CD8-positive, alpha-beta T cell (primary cell): ENCODE measurements at places on chromosomes 5 and 9.
A peak's percentile ranks its signal among the peaks of the same experiment; 100 is the strongest.

DNA sequence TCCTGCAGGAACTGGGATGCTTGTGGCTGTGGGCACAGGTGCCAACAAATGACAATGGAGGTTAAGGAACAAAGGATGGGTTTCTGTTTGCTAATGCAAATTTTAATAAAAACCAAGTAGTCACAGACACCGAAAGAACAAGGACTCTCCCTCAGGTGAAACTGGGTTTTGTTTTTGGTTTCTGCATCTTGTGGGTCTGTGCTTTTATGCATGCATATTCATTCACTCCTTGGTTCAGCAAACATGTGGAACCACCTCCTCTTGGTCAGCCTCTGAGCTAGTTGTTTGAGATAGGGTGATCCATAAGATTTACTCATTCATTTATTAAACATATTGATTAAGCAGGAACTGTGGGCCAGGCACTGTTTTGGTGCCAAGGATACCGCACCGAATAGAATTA lies 381.9 kb downstream of the CDK5RAP2 start:
- DNase-seq, result no peak

DNA sequence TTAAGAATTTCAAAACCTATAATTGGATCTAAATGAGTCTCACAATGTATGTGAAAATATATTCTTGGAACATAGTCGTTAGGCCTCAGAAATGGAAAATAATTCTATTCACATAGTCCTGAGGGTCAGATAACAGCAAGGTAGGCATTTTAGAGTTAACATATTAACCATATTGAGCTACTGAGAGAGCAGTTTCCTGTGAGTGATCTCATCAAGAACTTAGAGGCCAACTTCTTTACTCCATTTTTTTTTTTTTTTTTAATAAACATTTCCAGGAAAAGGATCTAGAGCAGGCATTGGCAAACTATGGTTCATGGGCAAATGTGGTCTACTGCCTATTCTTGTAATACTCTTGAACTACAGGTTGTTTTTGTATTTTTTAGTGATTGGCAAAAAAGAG lies 26.6 kb downstream of the RAB24 start:
- DNase-seq, result no peak

DNA sequence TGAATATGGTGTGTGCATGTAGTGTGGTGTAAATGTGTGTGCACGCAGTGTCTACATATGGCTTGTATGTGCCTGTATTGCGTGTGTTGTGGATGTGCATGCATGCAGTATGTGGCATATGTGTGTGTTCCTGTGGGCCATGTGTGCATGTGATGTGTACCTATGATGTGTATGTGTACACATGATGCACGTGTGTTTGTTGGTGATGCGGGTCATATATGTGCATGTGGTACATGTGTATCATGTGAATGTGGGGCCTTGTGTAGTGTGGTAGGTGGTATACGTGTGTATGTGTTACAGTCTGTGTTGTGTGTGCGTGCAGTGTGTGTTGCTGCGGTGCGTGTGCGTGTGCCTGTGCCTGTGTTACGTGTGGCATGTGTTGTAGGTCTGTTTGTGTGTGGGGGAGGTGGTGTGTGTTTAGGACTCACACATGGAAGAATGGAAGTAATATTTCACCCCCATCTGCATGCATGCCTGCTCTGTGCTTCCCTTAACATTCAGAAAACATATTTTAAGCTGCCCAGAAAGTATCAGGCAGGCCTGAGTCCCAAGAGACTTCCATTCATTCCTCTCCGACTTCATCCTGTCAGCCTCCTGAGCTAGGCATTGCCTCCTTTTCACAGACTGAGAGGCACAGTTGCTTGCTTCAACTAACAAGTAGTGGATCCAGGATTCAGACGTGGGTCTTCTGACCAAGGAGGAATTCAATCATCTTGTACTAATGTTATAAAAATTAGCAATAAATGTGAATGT lies 55.4 kb upstream of the RUFY1 start:
- DNase-seq, result no peak

- no peak for DNase-seq
Measured at GRCh38 chr5:138824924-138825863, 49.9 kb downstream of the LRRTM2 start.

GRCh38 chr5:158287643-158288271 lies 428.8 kb upstream of the CLINT1 start:
- DNase-seq, result no peak

DNA sequence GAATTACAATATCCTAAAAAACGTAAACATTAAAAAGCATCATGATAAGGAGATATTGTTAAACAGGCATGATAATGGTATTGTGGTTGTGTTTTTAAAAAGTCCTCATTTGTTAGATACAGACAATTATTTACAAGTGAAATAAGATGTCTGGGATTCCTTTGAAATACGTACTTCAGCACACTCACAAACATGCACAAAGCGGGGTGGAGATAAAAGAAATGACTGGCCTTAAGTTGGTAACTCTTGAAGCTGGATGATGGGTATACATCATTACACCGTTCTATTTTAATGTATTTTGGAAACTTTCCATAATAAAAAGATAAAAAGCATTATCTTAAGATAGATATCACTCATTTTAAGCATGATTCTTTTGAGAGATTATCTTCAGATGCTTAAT lies 1.0 kb downstream of the FAM200C start:
- DNase-seq, result no peak

DNA sequence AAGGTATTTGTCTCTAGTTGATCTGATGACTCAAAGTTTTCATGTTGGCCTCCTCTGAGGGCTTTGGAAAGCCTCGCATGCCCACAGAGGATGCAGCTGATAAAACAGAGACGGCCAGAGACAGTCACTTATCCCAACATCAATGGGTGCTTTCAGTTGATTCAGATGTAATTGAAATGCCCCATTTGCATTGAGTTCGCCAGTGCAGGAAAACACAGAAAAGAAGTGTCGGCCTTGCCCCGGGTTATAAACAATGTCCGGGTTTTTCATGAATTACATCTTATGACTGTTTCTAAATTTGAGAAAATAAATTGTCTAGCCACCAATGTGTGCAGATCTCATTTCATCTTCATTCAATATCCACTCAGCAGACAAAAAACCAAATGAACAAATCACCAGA lies 42.2 kb upstream of the ICE1 start:
- DNase-seq, result no peak

DNA sequence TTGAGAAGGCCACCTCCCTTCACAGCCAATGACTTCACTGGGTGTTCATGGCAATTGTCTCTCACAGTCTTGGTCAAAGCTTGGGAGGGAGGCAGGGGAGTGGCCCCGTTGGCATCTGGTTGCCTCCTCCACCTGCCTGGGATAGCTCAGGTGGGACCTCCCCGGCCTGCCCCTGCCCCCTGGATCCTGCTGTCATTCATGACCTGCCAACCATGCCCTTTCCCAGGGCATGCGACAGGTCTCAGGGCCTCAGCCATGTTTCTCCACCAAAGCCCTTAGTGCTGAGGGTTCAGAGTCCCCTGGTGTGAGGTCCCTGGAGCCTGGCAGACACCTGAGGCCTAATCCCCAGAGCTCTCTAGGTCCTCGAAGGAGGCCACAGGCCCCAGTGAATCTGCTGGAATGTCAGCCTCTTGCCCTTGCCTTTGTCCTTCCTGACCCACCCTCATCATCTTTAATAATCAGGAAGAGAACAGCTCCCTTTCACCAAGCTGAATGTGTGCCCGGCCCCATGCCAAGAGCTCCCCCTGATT lies 5.6 kb downstream of the DAB2IP start:
- DNase-seq, result no peak

GRCh38 chr5:73118391-73118973 lies 1.9 kb upstream of the TMEM171 start:
- no peak for DNase-seq

DNA sequence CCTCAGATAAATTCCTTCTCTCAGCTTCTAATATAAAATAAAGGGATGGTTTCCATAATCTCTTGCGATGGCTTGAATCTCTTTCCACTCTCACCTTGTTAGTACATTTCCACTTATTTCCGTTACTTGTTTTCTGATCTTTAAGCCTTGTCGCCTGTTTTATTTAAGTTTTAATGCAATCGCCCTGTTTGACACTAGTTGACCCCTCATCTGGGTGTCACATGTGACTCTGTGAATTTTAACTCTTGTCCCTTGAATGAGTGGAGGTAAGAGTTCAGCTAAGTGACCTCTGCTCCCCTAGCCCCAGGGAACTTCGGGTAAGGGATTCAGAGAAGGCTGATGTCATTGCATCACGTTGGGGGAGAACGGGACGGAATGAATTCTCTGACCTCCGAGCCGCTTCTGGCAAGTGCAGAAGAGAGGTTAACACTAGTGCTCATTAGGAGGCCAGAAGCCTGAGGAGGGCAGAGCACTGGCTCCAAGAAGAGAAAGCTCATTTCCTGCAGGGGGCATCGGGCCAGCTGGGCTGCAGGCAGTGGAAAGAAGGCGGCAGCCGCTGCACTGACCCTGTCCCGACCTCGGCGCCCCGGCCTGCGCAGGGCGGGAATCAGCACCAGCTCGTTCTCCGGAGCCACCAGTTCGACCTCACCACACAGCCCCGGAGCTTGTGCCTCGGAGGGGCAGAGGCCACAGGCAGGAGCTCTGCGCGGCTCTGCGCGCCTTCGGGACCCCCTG lies 569 bp downstream of the HINT2 start:
- peak; percentile 58 for DNase-seq

GRCh38 chr5:93433422-93433821 lies 147.6 kb downstream of the NR2F1-AS1 start:
- DNase-seq, result no peak

DNA sequence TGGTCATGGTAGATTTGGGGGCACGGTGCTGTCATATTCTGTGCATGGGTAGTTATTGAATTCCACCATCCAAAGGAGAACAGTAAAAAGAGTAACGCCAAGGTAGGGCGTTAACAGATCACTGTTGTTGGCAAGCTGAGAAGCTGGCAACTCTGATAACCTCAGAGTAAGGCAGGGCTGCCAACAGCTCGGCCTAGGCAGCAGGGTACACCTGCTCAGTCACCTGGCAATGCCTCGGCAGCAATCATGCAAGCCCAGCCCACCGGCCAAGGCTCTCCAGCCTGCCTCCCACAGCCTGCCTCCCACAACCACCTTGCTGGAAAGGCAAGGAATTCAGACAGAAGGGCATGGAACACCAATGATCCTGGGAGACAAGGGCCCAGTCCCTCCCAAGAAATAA lies 63.9 kb downstream of the KLHL3 start:
- no peak for DNase-seq

DNA sequence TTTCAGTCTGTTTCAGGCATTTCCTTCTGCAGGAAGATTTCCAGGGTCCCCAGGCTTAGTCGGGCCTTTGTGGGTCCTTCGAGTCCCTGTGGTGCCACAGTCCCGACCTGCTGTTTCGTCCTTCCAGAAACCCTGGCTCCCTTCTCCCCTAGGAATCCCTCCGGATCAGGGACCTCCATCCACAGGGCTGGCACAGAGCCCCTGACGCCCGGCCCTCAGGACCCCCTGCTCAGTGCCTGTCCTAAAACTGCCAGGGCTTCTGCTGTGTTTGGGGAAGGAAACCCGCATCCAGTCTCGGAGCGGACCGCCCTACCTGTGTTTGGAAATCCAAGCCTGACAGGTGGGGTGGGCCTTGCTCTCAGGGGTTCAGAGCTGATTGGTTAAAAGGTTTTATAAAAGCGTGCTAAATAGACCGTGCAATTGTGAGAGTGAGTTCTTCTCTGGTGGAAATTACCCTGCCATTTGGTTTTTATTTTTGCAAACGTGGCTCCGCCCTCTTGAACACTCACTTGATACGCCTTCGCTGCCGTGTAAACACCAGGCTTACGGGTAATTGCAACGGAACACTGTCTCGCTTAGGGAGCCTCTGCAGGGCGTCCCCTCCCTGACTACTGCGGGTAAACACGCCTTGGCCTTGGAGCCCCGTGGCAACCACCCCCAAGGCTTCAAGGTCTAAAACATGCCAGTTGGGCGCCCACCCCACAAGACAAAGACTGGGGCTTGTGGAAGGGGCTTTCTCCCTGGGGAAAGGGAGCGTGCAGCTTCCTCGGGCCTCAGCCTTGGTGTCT lies 121.2 kb downstream of the PHF2 start:
- no peak for DNase-seq

- DNase-seq, result no peak
Measured at GRCh38 chr9:3699883-3700282, 174.1 kb upstream of the RFX3 start.

- no peak for DNase-seq
Measured at GRCh38 chr5:20340126-20340525, 352.1 kb upstream of the CDH18 start.

GRCh38 chr9:72353455-72354116 lies 11.4 kb downstream of the ZFAND5 start:
- DNase-seq, result no peak

- DNase-seq, result no peak
Measured at GRCh38 chr5:7926720-7927119, 57.8 kb downstream of the MTRR start.

- DNase-seq, result peak; percentile 58
Measured at GRCh38 chr5:14399054-14399692, 182.4 kb upstream of the OTULINL start.

GRCh38 chr5:118596255-118596654 lies 392.1 kb downstream of the DTWD2 start:
- DNase-seq, result no peak

DNA sequence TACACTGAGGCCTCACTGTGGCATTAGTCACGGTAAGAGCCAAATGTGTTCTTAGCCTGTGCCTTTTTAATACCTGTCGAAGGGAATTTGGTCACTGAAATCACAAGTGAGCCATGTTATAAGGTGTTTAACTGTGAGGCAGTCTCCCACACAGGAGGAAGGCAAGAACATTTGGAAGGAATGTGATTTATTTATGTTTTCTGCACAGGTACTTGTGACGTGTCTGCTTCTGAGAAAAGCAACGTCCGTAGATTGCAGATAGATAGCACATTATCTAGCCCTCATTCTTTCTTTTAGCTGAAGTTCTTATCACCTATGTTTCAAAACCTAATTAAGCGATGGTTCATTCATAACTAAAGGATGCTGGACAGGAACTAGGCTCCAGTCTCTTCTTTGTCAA lies 19.0 kb upstream of the SMARCA2 start:
- no peak for DNase-seq

- no peak for DNase-seq
Measured at GRCh38 chr5:33877449-33877848, 14.3 kb downstream of the ADAMTS12 start.

- DNase-seq, result no peak
Measured at GRCh38 chr9:96883922-96884321, 29.6 kb upstream of the ZNF782 start.

DNA sequence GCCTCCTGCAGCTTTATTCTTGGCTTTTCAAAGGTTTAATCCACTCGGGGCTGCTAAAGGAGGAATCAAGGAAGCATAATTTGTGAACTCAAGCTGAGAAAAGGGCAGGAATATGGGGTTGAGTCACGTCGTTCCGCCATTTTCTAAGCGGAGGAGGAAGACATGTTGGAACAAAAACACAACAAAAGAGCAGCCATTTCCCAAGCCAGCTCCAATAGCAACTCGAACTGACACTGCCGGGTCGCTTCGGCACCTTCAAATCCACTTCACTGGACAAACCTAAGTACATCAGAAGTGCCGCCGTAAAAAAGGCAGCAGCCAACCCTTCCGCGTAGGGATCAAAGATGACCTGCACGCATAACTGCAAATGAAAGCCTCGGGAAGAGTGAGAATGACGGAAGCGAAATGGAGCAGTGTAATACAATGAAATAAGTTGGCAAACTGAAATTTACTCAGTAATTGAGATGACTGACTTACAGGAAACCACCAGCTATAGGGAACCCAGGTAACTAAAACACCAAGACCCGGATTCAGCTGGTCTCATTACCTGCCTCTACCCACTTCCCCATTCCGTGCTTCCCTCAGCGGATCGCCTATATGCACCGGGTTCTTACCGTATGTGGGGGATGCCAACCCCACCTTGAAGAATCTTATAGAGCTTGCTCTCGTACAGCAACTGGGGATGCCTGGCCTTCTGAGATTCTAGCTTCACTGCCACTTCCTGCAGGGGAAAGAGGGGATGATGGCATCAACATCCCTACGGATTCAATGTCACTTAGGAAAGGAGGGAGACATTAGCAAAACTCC lies 1.6 kb downstream of the CSNK1A1 start:
- no peak for DNase-seq

GRCh38 chr5:152329761-152330283 lies 75.3 kb downstream of the NMUR2 start:
- no peak for DNase-seq
